ENCODE measurements at places on chromosomes 7 and 10. TPM values are rescaled to one million over a fixed set of nuclear protein-coding genes. Genes with fewer than 3 reads are reported as not detected.
A peak's percentile ranks its signal among the peaks of the same experiment; 100 is the strongest.

ZNF485 gene
- 7.2 TPM for total RNA-seq

NODAL gene
- not detected for total RNA-seq

CPA2 gene
- total RNA-seq: not detected

NAT16 gene
- total RNA-seq: not detected

MARVELD1 gene
- total RNA-seq: 22.3 TPM

- peak; percentile 91 for DNase-seq
Measured at GRCh38 chr10:110501142-110501937, 3.6 kb downstream of the DUSP5 start.

DNA sequence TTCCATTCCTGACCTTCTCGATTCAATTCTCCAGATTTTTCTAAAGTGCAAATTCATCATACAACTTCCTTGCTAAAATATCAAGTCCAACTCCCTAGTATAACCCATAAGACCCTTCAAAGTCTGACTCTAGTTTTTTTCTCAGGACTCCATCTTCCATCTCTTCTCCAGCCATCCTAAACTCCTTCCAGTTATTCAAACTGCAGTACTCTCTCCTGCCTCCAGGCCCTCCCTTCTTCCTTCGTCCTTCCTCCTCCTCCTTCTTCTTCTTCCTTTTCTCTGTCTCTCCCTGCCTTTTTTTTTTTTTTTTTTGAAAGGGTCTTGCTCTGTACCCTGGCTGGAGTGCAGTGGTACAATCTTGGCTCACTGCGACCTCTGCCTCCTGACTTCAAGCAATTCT lies 111.9 kb downstream of the RELN start:
- no peak for DNase-seq

DNA sequence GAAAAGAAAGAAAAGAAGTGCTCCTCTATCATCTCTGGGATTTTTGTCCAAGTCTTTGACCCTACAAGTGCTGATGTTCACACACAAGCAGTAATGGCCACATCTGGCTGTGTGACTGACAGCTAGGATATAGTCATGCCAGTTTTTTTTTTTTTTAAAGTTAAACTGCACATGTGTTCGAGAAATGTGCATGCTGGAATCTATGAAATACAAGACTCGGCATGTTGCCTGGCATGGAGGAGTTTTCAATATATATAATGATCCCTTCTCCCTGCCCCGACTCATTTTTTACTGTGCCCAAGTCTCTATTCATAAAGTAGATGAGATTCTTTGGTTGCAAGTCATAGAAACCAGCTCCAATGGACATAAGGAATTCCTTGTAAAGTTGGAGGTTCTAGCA lies 60.4 kb upstream of the FGFR2 start:
- no peak for DNase-seq

- DNase-seq: no peak
Measured at GRCh38 chr10:84204122-84204521, 9.8 kb downstream of the CDHR1 start.

DNA sequence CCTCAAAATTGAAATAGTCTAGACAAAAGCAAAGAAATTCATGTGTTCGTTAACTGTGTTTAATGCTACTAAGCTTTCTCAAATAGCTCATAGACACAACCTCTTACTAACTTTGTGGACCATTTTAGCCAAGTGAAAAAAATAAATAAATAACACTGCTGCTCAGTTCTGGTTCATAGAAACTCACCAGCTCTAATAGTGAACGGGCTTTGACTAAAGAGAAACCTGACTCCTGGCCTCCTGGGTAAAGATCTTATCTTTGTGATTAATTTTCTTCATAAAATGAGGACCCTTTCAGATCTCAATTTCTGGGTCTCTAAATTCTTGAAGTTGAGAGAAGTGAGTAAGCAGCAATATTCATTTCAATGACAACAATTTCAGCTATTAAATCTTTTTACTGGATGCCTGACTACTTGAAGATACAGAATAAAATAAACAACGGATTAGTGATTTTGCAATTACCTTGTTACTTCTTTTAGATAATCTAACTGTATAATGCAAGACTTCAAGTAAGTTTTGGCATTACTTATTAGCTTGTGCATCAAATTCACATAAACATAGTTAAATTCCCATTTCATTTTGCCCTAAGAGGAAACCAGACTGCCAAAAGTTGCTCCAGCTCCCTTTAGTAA lies 3.1 kb downstream of the CADPS2 start:
- no peak for DNase-seq

DNA sequence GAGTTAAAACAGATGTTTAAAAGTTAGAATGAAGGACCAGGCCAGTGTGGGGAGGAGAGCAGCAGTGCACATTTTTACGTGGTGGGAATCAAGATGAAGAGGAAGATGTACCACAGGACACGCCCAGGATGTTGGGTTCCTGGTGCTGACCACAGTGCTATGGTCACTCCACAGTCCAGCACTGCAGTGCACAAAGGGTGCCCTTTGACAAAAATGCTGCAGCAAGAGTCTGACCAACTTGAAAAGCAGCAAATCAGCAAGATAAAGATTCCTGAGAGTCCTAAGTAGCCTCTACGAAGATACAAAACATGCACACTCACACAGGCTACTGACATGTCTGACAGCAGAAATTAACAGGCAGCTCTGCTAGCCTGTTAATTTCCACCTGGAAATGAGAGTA lies 107.1 kb downstream of the PIP4K2A start:
- DNase-seq: no peak

DNA sequence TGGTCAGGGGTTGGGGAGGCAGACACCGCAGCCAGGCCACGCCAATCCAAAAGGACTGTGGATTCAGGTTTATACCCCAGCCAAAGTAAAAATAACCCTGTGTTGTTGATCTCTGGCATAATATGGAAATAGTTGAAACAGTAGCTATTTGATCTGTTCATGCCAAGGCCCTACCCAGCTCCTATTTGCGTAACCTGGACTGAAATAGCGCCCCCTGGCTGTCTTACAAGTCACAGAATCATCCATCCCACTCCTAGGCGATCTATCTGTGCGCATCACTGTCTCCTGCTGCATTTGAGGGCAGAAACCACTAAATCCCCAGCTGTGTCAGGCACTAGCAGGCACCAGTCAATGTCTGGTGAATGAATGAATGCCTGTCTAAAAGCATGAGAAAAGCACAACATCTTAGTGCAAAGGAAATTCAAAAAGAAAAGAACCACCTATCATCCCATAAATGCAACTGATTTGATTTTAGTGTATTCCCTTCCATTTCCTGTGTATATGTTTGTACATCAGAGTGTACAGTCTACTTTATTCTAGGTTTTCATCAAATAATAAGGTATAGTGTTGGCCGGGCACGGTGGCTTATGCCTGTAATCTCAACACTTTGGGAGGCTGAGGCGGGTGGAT lies 160.0 kb downstream of the SLIT1 start:
- DNase-seq: no peak

- DNase-seq: no peak
Measured at GRCh38 chr10:103507235-103508191, 14.0 kb downstream of the NEURL1 start.

- no peak for DNase-seq
Measured at GRCh38 chr7:81233208-81233940, 314.5 kb upstream of the SEMA3C start.
